Stimulated activated naive CD8-positive, alpha-beta T cell treated with anti-CD3 and anti-CD28 coated beads, Interleukin-15, Interleukin-2, amounts not matched to agents 100 U/mL and 50 U/mL, for 24 hours (primary cell): ENCODE measurements at places on chromosomes 11 and 22.

GRCh38 chr11:120306519-120307242, 18.4 kb upstream of the TLCD5 start:
- DNase-seq = no peak

- no peak for DNase-seq
Observed at GRCh38 chr11:34487430-34487829, 26.2 kb downstream of the ELF5 start.

GRCh38 chr11:121790430-121790829, 325.6 kb downstream of the BLID start:
- no peak for DNase-seq

DNA sequence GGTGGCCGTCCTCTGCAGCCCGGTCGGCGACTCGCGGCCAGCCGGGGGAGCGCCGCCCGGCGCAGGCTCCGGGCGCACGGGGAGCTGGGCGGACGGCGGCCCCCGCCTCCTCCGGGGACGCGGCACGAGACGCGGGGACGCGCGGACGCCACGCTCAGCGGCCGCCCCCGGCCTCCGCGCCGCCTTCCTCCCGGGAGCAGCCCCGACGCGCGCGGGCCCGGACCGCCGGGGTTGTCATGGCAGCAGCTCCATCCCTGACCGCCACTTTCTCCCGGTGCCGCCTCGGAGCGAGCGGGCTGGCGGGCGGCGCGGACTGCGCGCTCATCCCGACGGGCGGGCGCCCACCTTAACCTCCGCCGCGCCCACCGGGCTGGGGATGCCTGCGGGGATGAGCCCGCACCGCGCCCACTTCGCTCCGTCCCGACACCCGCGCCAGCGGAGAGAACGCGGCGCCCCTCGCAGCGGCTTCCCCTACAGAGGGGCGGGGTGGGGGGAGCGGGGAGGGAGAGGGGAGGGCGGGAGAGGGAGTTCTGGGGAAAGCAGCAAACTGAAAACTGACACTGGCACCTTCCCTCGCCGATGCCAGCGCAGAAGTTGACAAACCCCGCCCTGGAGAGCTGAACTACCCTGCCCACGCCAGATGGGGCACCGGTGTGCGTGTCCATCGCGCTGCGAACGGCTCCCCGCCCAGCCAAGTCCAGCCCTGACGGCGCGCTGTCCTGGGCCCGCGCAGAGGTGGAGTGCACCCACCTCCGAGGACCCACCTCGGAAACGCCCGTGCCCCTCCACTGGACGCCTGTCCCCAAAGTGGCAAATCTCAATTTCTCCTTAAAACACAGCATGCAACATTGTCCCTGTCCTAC, 588.4 kb downstream of the OPCML start:
- no peak for DNase-seq

- DNase-seq = no peak
Observed at GRCh38 chr22:26482161-26482560, 1.4 kb downstream of the HPS4 start.

DNA sequence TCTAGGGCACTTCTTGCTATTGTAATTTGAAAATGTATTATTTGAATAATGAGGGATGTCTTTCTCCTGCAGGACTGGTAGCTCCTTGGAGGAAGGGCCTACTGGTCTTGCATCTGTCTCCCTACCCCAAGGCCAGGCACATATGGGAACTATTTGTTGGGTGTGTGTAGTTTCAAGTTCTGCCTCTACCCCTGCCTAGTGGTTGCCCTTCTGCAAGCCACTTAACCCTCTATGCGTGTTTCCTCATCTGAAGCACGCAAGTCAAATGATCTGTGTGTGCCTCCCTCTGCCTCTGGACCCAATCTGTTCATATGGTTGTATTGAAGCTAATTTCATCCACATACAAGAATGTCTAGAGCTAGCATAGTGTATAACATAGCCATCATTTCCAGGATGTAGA, 67.0 kb downstream of the WNT11 start:
- DNase-seq = no peak

GRCh38 chr11:32487270-32487669, 51.9 kb upstream of the WT1 start:
- no peak for DNase-seq

DNA sequence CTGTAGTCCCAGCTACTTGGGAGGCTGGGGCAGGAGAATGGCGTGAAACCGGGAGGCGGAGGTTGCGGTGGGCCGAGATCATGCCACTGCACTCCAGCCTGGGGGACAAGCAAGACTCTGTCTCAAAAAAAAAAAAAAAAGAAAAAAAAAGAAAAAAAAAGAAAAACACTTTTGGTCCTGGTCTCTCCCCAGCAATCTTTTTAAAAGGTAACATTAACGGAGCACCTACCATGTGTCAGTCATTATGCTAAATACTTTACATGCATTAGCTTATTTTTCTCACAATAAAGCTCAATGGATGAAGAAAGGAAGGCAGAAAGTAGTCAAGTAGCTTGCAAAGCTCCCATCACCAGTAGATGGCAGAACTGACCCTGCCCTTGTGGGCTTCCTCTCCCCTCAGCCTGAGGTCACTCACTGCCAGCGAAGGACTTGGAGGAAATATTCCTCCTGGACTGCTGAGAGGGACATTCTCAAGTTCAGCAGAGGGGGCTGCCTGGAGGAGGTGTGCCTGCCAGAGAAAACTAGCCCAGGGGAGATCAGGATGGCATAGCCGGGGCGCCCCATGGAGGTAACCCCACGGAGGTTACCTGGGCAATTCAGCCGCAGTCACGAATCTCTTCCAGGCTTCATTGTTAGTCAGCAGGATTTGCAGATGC, 15.5 kb downstream of the APOL3 start:
- peak; percentile 30 for DNase-seq

DNA sequence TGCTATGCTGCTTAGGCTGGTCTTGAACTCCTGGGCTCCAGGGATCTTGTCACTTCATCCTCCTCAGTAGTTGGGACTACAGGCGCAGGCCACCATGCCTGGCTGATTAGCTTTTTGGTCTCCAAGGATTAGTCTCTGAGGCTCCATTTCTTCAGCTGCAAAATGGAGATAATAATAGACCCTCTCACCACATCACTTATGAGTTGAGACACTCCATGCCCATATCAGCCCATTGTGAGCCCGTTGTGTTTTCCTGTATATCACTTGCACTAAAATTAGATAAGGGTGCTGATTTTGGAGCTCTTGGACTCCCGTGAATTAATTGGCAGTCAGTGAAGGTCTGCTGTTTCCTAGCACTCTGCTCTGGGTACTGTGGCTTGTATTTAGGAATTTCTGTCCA, 36.0 kb downstream of the DEPDC5 start:
- no peak for DNase-seq

DNA sequence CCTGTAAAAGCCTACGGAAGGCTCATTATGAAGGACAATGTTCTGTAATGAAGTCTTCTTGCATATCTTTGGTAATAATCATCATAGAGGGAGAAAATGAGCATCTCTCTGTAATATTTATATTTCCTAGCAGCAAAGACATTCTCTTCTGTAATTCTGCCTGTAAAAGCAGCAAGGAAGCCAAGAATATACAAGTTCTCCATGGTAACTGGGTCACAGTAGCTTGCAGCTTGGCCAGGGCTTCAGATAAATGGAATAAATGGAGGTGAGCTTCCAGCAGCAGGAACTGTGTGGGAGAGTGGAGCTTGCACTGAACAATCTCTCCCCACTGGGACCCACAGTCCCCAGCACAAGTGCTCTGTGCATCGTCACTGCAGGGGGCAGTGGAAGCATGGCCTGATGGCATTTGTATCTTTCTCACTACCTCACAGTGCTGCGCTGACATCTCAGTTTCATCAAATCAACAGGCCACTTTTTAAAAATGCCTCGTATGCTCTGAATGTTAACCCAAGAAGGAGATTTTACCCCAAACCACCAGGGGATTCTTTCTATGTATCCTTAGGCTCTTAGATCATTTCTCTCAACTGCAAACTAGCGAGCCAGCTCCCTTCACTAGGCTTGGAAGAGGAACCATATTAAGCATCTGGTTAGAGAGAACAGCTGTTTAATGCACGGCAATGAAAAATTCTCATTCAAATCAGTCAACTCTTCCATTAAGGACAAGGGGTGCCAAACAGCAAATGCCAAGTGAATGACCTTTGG, 1059.7 kb downstream of the OPCML start:
- no peak for DNase-seq

- no peak for DNase-seq
Observed at GRCh38 chr11:17423533-17424310, 35.3 kb upstream of the KCNJ11 start.

DNA sequence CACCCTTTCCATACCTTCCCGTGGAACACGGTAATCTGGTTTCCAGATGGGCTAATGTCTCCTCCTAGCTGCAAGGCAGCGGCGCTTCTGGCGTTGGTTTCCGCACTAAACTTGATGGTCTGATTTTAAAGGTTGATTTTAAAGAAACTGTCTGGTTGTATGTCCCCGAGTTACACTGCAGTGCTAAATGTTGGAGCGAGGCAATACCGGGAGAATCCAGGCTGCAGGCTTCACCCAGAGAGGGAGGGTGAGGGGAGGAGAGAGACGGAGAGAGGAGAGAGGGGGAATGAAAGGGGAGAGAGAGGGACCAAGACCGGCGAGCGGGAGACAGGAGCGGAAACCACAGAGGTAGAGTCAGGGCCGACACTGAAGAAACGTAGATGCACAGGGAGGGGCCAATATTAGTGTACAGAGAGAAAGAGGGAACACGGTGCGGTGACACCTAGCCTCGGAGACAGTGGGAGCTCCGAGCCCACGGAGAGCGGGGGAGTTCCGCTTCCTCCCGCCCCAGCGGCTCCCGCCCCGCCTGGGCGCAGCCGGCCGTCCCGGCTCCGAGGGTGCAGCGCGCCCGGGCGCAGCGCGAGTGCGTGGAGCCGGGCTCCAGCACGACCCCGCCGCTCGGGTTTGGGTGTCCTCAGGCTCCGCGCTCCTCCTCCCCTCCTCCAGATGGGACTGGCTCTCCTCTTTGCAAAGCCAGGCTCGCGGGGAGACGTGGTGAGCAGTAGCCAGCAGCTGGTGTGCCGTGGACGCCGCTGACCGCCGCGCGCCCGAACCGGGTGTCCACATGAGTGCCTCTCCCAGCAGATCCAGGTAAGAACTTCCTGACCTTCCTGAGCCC, 71.9 kb upstream of the GRAMD1B start:
- DNase-seq = peak; percentile 53

DNA sequence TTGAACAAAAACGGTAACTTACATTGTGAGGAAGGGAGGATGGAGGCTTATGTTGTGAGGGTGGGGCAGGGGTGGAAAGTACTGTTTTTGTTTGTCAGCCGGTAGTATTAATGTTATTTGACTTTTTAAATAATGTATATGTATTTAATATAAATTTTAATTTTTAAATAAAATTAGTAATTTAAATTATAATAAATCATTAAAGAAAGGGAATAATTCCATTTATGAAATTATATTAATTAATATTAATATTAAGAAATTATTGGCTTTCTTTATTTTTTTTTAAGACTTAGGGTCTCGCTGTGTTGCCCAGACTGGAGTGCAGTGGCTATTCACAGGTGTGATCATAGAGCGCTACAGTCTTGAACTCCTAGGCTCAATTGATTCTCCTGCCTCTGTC, 24.0 kb upstream of the TNRC6B start:
- no peak for DNase-seq

- no peak for DNase-seq
Observed at GRCh38 chr11:95700471-95700817, 89.1 kb downstream of the FAM76B start.

GRCh38 chr11:66264914-66265313, 3.5 kb upstream of the RAB1B start:
- peak; percentile 65 for DNase-seq

GRCh38 chr22:22933807-22934542, 46.4 kb downstream of the IGLL5 start:
- no peak for DNase-seq

DNA sequence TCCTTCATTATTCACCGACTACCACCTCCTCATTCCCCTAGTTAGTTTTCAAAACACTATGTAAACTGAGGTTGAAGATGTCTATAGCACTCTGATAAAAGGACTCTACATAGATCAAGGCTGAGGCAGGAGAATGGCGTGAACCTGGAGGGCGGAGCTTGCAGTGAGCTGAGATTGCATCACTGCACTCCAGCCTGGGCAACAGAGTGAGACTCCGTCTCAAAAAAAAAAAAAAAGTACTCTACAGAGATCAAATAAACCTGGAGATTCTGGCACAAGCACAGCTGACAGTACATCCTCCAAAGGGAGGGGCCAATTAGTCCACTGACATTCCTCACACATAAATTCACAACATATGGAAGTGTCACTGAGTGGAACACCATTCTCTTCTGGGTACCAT, 31.0 kb downstream of the TSG101 start:
- DNase-seq = no peak

GRCh38 chr11:2305788-2306451, 4.1 kb downstream of the TSPAN32 start:
- peak; percentile 39 for DNase-seq

DNA sequence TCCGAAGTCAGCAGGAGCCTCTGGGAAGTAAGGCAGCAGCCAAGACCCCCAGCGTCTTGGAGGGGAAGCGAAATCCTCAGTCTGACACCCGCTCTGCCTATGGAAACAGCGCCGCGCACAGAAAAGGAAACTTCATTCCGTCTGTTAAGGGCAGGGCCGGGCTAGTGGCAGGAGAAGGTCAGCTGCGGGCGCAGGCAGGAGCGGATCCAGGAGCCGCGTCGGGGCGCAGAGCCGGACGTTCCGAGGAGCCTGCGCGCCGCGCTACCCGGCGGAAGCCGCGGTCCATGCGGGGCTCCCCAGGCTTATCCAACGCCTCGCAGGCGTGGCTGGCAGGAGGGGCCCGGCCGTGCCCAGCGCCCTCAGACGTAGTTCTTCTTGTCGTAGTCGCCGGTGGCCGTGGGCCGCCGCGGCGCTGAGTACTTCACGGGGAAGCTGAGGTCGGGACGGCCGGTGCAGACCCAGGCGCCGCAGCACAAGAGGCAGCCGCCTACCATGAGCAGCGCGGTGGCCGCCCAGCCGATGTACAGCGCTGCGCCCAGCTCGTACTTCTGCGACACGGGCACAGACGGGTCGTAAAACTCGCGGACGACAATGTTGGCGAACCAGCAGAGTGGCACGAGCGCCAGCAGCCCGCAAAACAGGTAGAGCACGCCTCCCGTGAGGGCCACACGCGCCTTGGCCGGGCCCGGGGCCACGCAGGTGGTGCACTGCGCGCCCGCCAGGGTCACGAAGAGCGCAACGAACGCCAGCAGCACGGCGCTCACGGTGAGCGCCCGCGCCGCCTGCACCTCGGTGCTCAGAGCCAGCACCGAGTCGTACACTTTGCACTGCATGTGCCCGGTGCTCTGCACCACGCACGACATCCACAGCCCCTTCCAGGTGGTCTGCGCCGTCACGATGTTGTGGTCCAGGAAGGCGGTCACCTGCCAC, 705 bp downstream of the CLDN5 start:
- no peak for DNase-seq

DNA sequence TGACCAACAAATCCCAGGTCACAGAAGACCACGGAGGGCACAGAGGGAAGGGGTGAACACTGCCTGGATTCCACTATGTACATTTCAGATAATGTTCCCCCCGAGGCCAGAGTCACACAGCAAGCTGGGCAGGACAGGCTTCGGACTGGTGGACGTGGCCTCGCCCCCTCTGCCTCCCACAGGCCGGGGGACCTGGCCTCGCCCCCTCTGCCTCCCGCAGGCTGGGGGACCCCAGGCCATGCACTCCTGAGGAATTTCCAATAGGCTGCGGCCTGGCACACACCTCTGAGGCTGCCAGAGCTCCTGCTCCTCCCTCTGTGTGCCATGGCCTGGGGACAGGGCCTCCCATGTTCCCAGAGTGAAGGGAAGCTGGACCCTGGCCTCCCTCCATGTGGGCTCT, 1352.8 kb downstream of the BRD1 start:
- DNase-seq = no peak

GRCh38 chr22:19002684-19003038, 66.6 kb upstream of the PRODH start:
- DNase-seq = no peak
